ENCODE measurements at places on chromosomes 11 and 22. TPM values are rescaled to one million over a fixed set of nuclear protein-coding genes. Genes with fewer than 3 reads are reported as not detected.

PKNOX2 gene
- total RNA-seq: 0.37 TPM

OR51I1 gene
- 0.11 TPM for total RNA-seq

LGR4 gene
- total RNA-seq: 11.0 TPM

KCNK4 gene
- total RNA-seq: not detected
